ENCODE measurements at places on chromosomes 12 and 14.
A peak's percentile ranks its signal among the peaks of the same experiment; 100 is the strongest.

DNA sequence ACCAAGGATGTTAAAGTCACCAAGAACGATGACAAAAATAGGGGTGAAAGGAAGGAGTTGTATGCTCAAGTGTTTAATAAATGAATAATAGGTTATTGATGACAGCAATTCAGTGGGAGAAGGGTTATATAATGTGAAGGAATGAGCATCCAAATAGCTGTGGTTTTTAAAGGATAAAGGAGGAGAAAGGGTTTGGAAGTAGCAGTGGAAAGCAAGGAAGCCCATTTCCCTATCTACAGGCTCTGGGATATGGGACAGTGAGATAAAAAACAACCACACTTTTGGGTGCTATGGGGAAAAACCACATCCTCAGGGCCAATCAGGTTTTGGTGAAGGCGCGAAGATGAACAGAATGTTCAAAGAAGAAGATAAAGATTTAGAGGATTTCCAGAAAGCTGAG, 258.6 kb downstream of the ZFP36L1 start:
- DNase-seq = no peak

DNA sequence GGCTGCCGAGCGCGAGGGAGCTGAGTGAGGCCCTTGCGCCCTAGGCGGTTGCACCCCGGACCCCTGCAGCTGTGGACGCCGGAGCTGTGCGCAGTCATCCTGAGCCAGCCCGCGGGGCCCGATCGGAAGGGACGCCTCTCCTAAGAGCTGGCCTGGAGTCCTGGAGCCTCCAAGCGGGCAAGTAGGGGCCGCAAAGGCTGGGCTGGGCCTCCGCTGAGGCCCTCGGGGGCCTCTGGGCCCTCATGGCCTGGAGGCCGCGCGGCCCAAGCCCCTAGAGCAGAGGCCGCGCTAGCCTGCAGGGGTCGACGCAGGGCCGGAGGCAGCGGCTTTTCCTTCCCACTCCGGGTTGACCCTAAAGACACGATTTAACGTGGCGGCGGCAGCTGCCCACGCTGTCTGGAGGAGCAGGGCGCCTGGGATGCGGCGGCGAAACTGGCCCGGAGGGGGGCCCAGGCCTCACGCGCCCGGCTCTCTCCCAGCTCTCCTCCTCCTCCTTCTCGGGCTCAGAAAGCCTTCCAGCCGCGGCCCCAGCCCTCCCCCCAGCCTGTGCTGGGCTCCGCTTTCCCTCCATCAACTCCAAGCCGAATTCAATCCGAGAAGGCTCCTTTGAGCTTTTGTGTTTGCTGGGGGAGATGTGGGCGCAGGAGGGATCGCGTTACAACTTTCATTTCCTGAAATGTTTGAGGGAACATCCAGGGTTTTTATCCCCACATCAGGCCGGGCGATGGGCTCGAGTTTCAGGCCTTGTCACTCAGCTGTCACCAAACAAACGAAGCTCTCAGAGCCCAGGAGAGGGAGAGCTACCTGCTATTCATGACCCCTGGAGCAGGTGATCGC, 11.6 kb downstream of the SIX1 start:
- no peak for DNase-seq

- no peak for DNase-seq
These were observed 5.3 kb downstream of the ALDH1L2 start for GRCh38 chr12:105078712-105079570.

- DNase-seq = no peak
These were observed 47.3 kb downstream of the DAD1 start for GRCh38 chr14:22541721-22542120.

DNA sequence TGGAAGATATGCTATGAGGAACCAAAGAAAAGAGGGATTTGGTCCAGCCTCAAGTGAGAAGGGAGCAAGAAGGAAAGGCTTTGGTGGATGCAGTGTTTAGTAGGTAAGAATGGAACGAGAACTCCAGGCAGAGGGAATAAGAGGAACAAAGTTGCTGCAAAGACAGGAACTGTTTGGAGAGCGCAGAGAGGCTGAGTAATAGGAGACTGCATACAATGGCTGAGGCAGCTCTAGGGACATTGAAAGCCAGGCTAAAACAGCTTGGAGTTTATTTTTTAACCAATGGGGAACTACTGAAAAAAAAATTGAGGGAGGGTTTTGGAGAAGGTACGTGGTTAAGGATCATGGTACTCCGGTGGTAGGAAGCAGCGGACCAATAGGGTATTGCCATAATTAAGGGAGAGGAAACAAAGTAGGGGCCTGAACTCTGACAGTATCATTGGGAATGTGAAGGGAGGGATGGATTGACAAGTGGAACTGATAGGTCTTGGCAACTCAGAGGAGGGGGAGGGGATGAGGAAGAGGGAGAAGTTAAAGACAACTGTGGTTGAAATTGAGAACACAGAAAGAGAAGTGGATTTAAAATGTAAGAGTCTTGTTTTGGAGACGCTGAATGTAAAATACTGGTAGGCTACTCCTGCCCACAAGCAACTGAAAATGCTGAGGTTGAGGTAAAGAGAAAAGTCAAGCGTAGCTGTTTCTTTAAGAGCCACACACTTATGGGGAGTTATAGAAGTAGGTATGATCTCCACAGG, 4.8 kb downstream of the ASCL4 start:
- no peak for DNase-seq

DNA sequence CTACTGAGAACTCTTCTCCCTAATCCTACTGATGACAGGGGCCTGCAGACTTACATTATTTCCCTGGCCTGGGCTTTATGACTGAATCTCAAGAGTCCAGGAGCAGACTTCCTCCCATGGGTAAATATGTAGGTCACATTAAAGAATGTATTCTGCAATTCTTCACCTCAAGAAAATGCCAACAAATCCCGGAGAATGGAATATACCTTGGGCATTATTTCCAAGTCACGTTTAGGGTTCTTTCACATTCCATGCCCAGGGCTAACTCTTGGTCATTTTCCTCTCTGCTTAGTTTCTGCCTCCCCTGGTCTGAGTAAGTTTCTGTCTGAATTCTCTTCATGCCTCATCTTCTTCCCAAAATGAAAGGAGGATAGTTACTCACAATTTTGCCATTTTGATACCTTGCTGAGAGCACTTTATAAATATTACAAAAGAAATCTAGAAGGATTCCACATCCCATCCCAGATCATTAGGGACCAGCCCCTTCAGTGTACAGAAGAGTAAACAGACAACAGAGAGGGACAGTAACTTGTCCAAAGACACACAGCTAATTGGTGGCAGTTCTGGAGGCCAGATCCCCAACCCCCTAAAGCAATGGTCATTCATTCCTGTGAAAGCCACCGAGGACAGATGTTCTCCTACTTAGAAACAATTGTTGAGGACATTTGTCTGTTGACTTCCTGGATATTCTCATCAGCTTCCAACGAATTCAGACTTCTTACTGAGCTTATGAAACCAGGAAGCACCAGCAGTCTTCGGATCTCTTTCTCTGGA, 605 bp downstream of the PAH start:
- no peak for DNase-seq

DNA sequence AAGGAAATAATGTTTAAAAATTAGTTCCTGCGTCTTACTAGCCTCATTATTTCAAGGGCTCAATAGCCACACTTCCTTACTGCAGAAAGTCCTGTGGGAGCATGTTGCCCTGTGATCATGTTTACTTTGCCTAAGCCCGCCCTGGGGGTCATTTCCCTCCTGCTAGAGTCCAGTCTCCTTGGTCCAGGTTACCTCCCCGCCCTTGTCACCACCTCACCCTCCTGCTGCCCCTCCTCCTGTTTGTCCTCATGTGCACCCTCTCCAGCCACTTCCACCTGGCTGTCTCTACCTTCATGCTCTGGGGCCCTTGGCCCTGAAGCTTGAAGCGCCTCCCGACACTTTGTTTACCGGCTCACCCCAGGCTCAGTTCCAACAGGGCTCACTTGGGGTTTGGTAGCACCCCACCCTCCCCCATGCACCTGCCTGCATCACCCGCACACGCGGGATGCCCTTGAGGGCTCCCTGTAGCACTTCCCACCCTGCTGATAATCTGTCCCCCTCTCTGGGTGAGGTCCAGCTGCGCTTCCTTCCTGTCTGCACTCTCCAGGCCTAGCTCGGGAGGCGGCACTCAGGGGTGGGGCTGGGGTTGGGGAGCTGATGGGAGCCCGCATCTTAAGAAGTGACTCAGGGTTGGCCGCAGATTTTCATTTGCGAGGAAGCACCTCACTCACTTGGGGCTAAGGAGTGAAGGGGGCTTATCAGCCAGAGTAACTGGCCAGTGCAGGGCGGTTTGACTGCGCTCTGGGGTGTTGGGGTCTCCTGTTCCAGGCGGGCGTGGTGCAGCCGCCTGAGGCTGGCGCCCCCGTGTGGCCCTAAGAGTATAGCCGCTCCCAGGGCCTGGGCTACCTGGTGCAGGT, 40.1 kb downstream of the SMIM41 start:
- DNase-seq = peak; percentile 13

GRCh38 chr12:21521541-21521940, 4.6 kb upstream of the SPX start:
- no peak for DNase-seq

- DNase-seq = no peak
These were observed 54.1 kb downstream of the IRF2BPL start for GRCh38 chr14:76974365-76974764.

DNA sequence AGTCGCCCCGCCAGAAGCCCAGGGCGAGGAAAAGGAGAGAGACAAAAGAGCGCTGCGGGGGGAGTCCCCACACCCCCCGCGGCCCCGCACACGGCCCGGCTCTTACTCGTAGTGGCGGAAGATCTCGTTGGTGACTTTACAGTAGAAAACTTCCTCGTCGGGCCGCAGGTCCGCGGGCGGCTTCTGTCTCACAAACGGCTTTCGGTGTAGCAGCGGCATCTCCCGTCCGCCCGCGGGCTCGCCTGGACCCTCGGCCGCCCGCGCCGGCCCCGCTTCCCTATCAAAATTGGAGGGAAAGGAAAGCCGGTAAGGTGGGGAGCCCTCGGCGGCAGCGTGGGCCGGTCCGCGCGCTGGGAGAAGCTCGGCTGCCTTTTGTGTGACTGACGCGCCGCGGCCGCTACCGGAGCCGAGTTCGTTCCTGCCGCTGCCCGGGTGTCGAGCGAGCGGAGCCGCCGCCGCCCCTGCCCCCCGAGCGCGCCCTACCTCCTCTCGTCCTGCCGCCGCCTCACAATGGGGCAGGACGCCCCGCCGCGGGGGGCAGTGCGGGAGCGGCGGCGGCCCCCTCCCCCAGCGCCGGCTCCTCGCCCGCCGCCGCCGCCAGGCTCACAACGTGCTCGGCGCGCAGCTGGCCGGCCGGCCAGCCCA, 652 bp downstream of the BAZ1A start:
- DNase-seq = peak; percentile 21

- DNase-seq = no peak
These were observed 328.2 kb downstream of the ZFP36L1 start for GRCh38 chr14:68464711-68465110.

DNA sequence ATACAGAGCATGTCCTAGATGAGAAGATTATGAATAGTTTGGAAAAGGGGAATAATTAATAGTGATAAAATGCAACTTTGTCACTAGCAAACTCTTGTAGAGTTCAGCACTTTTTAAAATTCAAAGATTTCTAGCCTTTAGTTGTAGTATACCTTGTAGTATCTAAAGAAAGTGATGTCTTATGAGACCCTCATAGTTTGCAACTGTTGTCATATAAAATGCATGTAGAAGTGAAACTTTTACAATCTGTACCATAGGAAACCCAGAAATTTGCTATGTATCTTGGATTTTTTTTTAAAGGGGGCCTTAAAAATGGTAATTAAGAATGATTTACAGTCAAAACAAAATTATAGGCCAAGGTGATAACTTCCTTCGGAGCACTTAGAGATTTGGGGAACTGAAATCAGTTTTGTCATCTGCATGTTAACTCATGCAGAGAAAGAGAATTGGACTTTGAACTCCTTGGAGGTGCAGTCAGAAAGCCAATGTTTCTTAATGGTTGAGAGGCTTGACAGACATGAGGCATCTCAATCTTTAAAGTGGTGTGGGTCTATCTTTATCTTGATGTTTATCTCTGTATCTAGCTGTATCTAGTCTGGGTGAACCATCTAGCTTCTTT, 1.3 kb downstream of the LRRK2 start:
- DNase-seq = no peak

DNA sequence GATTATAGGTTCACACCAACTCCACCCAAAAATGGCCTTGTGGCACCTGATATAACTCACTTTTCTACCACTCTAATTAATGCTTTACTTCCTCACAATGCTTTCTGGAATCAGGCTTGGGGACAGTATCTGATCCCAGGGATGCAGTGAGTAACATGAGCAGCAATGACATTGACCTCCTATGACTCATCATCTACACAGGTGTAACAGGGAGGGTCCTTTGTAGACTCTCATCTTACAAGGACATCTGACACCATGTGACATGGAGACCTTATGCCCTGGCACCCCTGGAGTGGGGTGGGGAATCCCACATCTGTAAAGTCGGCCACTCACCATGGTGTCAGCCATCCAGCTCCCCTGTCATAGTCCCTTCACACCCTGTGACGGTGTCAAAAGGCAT, 586.4 kb downstream of the MED13L start:
- DNase-seq = no peak

DNA sequence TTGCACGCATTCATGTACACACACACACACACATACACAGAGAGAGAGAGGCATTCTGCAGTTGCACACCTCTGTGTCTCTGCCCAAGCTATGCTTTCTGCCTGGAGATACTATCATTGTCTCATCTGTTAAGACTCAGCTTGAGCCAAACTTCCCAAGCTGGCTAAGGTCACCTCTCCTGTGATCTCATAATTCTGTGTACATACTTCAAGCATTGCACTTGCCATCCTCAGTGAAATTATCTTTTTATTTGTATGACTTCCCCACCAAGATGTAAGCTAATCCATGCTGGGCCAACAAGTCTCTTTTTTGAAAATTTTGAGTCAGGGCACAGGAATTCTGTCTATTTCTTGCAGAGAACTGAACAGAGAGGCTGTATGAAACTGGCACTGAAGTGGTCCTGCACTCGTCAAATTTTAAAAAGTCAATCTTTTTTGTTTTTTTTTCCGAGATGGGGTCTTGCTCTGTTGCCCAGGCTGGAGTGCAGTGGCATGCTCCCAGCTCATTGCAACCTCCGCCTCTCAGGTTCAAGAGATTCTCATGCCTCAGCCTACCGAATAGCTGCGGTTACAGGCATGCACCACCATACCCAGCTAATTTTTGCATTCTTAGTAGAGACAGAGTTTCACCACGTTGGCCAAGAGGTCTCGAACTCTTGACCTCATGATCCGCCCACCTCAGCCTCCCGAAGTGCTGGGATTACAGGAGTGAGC, 44.3 kb downstream of the TMTC1 start:
- no peak for DNase-seq
